T-helper 17 cell (primary cell): ENCODE measurements at places on chromosomes 6 and 20.
A peak's percentile ranks its signal among the peaks of the same experiment; 100 is the strongest.

GRCh38 chr6:2517855-2518473 is 232.8 kb downstream of the MYLK4 start:
- DNase-seq = no peak

DNA sequence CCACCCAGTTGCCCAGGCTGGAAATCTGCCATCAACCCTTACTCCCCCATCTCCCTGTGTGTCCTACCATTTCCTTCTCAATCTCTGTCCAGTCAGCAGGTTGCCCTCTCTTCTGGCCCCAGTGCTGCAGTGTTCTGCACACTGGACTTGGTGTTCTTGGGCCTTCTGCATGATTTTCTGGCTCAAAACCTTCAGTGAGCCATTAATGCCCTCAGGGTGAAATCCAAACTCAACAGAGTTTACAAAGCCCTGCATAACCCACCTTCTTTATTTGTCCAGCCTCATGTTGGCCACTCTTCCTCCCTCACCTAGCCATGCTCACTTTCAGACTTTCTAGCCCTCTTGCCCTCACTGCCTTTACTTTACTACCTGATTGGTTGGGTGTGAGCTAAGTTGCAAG is 5.0 kb upstream of the GSTA3 start:
- no peak for DNase-seq

DNA sequence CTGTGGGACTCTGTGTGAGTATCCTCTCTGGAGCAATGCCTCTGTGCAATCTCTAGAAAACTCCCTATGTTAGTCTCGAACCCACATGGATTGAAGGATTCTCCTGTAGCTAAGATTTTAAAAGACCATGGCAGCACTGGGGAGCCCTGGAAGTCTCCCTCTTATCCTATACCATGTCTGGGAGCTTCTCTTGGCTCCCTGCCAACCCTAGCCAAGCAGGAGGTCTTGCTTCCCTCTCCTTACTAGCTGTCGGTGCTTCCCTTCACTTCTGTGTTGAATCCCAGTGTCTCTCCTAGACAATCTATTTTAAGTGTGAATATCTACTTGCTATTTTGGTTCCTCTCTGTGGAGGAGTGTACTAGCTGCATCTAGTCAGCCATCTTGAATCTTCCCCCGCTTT is 118.8 kb upstream of the NRN1 start:
- DNase-seq = no peak

DNA sequence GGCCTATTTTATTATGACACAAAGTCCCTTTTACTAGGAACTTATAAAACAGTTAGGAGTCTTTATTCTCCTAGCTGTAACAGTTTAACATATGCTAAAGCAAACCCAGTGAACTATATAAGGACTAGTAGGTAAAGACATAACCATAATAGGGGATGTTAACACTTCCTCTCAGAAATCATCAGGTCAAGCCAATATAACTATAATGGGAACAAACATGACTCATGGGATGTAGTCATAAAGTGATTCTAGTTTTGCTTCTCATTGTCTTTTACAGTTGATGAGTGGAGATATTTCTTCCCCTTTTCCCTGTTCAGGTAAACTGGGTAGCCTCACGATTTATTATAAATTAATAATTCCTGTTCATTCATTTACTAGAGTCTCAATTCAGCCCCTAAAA is 9.7 kb downstream of the PTCHD4 start:
- DNase-seq = no peak

DNA sequence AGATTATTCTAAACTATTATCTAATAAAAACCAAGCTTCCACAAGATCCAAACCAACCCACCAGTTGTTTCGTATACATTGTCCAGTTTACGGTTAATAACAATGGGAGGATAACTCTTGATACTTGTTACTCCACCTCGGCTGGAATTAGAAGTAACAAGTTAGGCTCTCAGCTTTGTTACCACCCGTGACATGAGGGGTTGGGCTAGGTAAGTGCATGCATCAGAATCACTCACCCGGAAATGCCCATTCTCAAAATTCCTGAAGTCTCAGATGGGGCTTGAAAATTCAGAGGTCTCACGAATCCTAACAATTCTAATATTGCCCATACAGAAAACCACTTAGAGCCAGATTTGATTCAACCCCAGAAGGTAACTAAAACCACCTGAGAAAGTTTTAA is 27.0 kb upstream of the SERPINB1 start:
- DNase-seq = no peak

GRCh38 chr6:122838060-122838780 is 49.2 kb downstream of the SMPDL3A start:
- DNase-seq = no peak

DNA sequence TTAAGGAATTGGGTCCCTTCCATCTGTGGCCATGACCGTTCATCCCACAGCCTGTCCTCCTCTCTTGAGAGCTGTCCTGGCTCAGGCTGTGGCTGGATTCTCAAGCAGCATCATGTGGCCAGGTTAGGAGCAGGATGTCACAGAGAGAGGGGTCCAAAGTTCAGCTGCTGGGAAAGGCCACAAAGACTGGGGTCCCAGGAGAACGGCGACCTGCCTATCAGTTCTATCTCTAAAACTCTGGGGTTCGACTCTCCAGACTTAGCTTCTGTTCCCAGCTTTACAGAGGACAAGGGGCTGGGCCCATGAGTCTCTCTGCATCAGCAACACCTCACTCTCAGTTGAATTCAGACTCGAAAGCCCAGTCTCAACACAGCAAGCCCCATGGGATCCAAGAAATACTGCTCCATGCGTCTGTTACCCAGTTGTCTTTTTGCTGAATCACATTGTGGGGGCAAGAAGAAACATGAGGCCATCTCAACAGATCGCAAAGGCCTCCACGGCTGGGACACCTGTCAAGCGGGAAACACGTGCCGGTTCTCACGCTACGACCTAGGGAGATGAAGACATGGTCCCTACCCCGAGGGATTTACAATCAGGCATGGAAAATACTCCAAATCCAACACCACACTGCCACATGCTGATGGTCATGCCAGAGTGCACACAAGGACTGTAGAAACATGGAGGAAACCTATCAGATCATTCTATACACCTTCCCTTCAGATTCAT is 95.4 kb downstream of the SLC22A23 start:
- no peak for DNase-seq

DNA sequence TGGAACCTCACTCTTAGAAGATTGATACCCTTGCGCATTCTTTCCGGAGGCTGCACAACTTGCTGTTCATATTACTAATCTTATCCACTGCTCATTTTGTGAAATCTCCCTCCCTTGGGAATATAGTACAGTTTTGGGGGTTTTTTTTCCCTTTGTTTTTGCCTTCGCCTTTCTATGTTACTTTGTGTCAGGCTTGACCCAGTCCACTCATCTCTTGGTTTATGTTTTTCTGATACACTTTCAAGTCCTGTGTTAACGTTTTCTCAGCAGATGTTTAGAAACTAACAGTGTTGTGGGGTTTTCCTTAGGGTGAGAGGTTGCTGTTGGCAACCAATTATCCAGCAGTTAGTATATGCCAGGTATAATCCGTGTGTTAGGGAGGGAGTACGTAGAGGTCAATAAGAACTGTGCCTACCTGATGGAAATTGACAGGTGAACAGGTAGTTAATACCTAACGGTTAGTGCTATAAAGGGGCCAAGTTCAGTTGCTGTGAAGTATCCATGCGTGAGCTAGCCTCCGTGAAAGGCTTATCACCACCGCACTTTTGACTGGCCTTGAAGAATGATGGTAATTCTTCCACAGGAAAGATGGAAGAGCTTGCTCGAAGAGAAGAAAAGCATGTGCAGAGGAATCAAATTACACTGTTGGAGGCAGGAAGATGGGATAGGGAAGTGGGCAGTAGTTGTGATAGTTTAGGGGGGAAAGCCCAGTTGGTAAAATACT is 1.4 kb downstream of the NFYA start:
- no peak for DNase-seq

DNA sequence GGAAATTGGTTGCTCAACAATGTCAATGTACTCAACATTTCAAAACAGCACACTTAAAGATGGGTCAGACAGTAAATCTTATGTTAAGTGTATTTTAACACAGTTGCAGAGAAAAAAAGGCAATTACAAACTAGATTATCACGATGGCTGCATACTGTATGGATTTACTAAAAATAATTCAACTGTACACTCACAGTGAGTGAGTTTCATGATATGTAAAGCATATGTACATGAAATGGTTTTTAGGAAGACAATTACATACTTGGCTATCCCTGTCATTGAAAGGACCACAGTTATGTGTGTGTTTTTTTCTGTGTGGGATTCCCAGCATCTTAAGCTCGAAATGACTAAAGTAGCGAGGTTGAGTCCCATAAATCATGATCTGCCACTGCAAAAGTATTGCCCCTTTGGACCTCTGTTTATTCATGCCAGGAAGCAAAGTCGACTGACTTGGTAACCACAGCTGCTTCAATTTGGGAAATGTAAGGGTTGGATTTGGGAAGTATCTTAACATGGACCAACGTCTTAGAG is 5.5 kb upstream of the SALL4 start:
- no peak for DNase-seq

- DNase-seq = no peak
Measured at GRCh38 chr6:70813885-70814284, 143.0 kb downstream of the B3GAT2 start.

- DNase-seq = no peak
Measured at GRCh38 chr6:136508725-136509392, 41.4 kb downstream of the MAP7 start.

- no peak for DNase-seq
Measured at GRCh38 chr6:6604015-6604414, 15.5 kb downstream of the LY86 start.

GRCh38 chr6:90178384-90178855 is 118.2 kb downstream of the BACH2 start:
- DNase-seq = no peak

DNA sequence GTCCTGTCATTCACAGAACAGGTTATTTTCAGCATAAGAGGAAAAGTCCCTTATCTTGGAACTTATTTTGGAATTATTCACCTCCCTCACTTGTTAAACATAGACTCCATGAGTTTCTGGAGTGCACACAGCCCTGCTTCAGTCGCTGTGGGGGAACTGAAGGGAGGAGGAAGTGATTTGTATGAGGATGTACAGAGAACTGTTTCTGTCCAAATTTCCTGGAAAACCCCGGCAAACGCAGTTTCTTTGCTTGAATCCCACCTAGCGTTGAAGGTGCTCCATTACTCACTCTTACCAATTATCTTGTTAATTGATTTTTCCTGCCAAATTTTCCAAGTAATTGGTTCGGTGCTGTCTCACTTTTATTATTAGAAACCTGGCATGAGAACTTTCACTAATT is 78.0 kb upstream of the AGPAT4 start:
- no peak for DNase-seq

DNA sequence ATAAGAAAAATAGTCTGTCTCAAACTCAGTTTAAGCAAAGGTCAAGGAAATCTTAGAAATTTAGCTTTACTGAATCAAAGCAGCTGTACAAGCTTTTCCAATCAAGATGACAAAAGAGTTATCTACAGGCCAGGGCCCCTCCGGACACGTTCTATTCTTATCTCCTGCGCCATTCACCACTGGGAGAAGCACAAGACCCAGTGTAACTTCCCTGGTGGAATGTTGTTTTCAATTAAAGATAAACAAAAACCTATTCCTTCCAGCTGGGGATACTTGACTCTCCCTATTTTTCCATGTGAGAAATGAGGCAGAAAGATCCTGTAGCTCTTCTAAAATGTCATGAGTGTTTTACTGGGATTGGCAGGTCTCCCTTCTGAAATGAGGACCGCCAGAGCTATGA is 123.3 kb downstream of the TBX18 start:
- no peak for DNase-seq

DNA sequence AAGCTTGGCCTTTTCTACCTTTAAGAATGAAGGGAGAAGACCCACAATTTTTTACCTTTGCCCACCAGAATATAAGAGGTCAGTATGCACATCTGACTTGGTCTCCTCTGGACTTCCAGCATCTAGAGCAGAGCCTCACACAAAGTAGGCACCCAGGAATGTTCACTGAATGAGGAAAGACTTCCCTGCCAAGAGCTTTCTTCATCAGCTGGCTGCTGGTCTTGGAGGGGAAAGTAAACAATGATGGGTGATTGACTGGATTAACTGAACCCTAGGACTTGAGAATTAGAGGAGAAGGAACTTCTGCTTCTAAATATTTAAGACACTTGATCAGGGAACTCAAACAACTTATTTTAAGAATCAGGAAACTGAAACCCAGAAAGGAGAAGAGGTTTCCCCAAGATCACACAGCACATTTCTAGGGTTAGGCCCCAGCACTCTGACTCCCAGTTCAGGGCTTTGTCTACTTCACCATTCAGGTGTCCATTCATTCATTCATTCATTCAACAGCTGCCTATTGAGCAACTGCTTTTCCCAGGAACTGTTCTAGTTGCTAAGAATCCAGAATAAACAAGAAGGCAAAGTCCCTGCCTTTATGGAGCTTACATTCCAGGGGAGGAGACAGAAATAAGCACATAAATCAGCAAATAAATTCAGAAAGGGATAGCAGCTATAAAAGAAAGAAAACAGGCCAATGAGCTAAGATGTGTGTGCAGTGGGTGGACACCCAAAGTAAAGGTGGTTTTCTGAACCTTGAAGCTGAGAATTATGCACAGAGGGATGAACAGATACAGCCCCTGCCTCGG is 216.9 kb upstream of the LRFN2 start:
- DNase-seq = no peak

GRCh38 chr20:56371977-56372376 is 13.2 kb downstream of the FAM210B start:
- no peak for DNase-seq

DNA sequence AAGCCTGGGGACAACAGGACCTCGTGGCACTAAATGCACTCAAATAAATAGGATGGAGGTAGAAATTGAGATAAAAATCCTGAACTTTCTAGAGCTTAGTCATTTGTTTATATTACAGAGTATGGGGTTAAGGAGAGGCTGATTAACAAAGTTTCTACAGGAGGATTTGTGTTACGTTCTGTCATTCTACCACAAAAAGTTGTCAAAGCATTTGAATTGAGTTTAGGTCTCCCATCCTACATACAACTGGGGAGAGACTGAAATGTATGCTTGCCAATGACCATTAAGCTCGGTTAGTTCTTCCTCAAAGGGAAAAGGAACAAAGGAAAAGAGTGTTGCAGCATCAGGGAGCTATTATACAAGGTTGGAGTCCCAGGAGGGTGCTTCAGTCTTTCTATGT is 597.9 kb downstream of the COL12A1 start:
- no peak for DNase-seq

GRCh38 chr6:148146717-148147462 is 195.7 kb upstream of the SASH1 start:
- peak; percentile 54 for DNase-seq

DNA sequence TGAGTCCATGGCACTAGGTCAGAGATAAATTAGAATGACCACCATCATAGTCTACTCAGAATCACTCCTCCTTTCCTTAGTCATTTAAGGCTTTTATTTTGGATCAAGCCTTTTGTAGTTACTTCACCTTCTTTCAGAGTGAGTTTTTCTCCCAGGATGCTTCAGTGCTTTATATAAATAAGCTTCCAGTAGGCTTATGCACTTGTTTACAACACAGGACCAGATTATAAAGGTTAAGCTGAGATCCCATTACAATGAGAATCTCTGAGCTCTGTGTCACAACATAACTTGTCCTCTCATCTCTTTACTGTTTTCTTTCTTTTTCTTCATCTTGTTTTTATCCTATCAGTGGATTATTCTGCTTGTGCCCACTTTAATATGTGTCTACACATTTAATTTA is 47.9 kb downstream of the CEP57L1 start:
- no peak for DNase-seq
